ENCODE measurements at places on chromosomes 6 and 20.

DNA sequence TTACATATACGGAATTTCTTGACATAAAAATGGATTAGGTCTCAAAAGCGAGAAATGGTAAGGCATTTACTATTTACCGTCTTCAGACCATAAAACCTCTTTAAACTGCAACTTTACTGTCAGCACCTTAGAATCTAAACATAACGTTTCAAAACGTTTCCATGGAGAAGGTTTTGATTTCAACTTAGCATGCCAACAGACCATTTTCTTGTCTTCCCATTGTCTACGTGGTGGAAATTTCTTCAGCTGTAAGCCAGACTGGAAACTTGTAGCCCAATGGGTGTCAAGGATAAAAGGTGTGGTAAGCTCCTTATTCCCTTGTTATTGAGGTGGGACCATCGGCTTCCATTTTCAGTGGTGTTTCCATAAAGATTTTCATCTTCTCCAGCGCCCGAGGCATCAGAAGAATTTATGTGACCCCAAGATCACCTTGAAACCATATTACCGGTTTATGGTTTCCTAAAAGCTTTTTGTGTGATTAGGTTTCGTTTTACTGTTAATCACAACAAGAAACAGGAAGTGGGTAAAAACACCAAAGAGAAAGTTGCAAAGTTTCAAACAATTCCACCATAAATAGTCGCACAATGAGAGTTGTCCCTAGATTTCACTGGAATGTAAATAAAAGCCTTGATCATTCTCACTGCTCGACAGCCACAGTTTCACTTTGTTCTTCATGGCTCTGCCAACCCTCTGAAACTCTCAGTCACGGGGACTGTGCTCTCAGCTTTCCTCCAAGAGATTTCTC is 63.0 kb upstream of the CD2AP start:
- DNase-seq: peak; percentile 10

GRCh38 chr6:43492673-43493072 is 15.3 kb downstream of the TJAP1 start:
- no peak for DNase-seq

DNA sequence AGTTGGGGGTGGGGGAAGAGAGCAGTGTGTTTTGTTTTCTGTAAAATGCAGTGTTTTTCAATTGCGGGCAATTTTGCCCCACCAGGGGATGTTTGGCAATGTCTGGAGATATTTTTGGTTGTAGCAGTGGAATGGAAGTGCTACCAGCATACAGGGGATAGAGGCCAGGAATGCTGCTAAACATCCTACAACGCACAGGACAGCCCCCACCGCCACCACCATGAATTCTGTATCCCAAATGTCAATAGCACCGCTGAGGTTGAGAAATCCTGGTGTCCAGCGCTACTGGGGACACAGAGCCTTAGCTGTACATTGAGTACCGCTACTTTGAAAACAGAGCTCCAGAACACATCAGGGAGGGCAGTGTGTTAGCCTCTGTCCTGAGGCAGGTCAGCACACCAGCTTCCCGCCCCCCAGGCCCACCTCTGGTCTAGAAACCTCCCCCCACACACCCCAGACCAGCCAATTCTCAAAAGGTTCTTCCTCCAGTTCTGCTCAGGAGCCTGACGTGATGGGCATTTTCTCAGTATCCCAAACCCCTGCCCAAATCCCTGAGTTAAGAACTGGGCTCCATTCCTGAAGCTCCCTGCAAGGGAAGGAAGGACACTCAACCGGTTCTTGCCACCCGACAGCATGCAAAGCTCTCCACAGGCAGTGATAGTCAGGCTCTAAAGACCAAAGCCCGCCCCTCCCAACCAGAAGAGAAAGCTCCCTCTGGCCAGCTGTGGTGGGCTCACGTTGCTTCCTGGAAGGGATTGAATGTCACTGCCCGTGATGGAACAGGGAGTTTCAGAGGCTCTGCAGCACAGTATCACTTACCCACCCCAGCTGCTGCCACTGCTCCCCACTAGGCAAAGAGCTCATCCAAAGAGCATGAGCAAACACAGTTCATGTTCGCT is 321.5 kb upstream of the JARID2 start:
- no peak for DNase-seq

- no peak for DNase-seq
Measured at GRCh38 chr6:123962508-123962907, 158.8 kb downstream of the NKAIN2 start.

DNA sequence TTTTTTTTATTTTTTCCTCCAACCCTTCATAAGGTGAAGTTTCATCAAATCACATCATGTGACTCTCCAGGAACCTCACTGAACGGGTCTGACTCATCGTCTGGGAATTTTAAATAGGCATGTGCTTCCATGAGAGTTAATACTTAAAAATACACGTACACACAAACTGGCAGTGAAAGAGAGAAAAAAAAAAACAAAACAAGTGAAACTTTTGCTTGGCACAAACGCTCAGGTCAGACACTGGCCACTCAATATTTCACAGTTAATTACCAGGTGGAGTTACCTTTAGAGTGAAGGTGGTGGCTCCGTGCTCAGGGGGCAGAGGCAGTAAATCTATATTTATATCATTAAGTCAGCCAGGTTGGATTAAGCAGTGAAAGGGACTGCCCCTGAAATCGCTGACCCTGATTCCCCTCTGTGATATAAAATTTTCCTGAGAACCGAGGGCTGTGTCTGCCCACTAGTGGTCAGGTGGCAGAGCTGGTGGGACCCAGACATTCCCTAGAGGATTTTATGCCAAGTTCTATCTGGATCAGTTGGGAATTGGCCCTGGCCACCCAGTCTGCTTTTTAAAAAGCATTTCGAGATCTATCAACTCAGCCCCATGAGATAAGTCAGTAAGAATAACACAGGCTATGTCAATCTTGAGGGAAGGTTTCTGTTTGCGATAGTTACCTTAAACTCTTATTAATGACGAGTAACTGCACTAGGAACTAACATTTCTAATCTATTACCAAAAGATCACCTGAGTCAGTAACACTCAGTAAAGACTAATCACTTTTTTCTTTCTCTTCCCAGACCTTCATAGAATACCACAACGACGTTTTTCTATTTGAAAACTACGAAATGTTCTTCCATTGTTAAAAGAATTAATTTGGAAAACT is 259.1 kb downstream of the HDGFL1 start:
- DNase-seq: no peak

DNA sequence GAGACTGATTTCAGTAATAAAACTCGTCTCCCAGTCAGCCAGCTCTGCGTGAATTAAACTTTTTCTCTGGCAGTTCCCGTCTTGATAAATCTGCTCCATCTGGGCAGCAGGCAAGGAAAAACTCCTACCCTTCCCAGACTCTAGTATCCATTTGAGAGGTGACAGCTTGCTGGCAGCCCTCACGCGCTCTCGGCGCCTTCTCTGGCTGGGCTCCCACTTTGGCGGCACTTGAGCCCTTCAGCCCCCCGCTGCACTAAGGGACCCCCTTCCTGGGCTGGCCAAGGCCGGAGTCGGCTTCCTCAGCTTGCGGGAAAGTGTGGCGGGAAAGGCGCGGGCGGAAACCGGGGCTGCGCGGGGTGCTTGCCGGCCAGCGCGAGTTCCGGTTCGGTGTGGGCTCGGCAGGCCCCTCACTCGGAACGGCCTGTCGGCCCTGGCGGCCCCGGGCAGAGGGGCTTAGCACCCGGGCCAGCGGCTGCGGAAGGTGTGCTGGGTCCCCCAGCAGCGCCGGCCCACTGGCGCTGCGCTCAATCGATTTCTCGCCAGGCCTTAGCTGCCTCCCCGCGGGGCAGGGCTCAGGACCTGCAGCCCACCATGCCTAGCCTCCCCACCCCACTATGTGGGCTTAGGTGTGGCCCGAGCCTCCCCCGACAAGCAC is 21.8 kb upstream of the GMPR start:
- no peak for DNase-seq

All from activated CD4-positive, alpha-beta memory T cell treated with anti-CD3 and anti-CD28 coated beads for 36 hours (primary cell).